Gastrocnemius medialis (tissue), 4 donors: ENCODE measurements at places on chromosomes 2 and 18. TPM values are rescaled to one million over a fixed set of nuclear protein-coding genes. Genes with fewer than 3 reads are reported as not detected.
A peak's percentile ranks its signal among the peaks of the same experiment; 100 is the strongest.

- H3K36me3 ChIP-seq: no peaks in the 10 kb centered on the region
- no peak for DNase-seq
- peak overlapping the region; percentile 99 for H3K27ac ChIP-seq
- H3K27me3 ChIP-seq: no peaks in the 10 kb centered on the region
- peak overlapping the region; percentile 2 for H3K4me3 ChIP-seq
Observed at GRCh38 chr18:9918016-9918680, 4.3 kb downstream of the VAPA start.

DNA sequence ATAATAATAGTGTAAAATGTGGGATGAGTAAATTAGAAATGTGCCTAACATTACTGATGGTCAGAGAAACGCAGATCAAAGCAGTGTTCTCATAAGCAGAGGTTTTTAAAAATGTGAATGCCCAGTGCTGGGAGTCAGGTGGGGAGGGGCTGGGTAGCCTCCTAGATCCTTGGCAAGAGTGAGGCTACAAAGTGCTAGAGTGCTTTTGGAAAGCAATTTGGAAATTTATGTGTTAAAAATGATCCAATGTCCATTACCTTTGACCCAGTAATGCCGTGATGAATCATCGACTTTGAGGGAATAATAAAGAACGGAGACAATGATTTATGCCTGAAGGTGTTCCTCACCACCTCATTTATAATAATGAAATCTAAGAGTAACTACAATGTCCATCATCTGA lies 44.9 kb upstream of the TWIST2 start:
- DNase-seq: no peak
- H3K4me1 ChIP-seq: no peaks in the 10 kb centered on the region
- no peak overlapping the region for H3K27ac ChIP-seq
- H3K36me3 ChIP-seq: no peaks in the 10 kb centered on the region
- no peak overlapping the region for H3K4me3 ChIP-seq

DNA sequence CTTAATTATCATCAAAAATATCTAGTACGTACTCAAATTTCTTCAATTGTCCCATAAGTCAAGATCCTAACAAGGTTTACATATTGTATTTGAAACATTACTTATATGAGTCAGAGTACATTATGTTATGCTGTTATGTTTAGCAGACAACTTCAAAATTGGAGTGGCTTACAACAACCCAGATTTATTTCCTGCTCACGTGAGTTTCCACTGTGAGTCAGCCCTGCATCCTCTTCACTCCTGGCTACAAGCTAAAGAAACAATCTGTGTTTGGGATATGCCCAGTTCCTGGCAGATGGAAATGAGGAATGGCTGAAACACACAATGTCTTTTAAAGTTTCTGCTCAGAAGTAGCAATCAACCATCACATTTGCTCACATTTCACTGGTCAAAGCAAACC lies 31.5 kb upstream of the TANC1 start:
- H3K4me3 ChIP-seq: no peak overlapping the region
- no peak for DNase-seq
- peak overlapping the region; percentile 46 for H3K27ac ChIP-seq

DNA sequence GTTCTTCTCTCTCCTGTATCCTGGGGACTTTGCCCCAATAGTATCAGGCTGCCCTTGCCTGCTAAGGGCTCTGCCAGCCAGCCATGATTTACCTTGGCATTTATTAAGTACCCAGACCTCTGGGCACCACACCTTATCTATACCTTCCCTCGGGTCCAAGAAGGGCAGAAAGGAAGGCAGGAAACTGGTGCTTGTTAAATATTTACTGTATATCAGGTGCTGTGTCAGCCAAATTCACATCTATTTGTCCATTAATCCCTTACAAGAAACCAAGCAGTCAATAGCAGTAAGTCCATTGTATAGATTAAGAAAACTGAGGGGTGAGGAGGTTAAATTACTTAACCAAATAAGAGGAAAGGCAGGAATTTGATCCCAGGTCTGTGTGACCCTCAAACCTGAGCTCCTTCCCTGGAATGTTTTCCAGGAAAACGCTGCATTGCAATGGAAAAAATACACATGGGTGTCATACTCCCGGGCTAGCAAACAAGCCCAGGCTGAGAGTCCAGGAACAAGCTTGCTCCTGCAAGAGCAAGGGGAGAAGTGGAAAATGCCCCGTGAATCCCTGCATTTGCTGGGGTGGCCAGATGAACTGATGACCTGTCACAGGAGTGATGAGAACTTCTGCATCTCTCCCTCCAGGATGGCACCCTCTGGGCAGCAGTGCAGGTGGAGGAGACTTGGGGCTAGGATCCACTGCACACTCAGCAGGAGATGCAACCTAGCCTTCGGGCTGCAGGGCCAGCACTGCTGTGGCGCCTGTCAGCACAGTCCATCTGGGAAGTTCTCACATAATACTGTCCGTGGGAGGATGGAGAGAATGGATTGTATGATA lies 30.4 kb downstream of the CIB4 start:
- H3K4me1 ChIP-seq: no peaks in the 10 kb centered on the region
- no peaks in the 10 kb centered on the region for H3K27me3 ChIP-seq
- H3K36me3 ChIP-seq: no peaks in the 10 kb centered on the region
- no peak for DNase-seq
- no peak overlapping the region for H3K27ac ChIP-seq

The CYP26B1 gene
- total RNA-seq: 1.8 TPM

- peaks cover 17% of the 10 kb centered on the region for H3K4me1 ChIP-seq
- peak within 1 kb of the TSS; percentile 57 for H3K4me3 ChIP-seq
- H3K27ac ChIP-seq: no peak within 1 kb of the TSS
- DNase-seq: no peak
Observed at GRCh38 chr2:27118525-27119329, at the start of gene CGREF1. CGREF1 (minus strand) TSS chr2:27119128; CDS start chr2:27104366, 14,762 bp downstream.

DNA sequence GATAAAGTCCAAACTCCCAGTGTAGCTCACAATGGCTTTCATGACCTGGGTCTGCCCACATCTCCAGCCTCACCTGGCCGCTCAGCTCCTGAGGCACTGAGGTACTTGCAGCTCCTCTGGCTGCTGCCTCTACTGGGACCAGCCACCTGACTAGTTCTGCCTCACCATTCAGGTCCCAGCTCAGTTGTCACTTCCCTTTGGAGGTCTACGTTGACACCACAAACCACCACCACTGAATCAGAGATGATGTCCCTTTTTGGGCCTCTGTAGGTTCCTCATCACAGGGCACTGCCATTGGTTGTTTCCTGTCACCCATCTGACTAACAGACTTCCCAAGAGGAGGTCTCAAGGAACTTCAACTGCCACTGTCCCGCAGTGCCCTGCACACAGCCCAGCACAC lies 21.2 kb downstream of the SPP2 start:
- no peaks in the 10 kb centered on the region for H3K4me1 ChIP-seq
- DNase-seq: no peak
- H3K4me3 ChIP-seq: no peak overlapping the region
- no peaks in the 10 kb centered on the region for H3K36me3 ChIP-seq

GRCh38 chr2:118490330-118490729 lies 357.1 kb downstream of the EN1 start:
- no peak for DNase-seq
- H3K4me3 ChIP-seq: no peak overlapping the region
- no peaks in the 10 kb centered on the region for H3K36me3 ChIP-seq
- H3K4me1 ChIP-seq: no peaks in the 10 kb centered on the region

DNA sequence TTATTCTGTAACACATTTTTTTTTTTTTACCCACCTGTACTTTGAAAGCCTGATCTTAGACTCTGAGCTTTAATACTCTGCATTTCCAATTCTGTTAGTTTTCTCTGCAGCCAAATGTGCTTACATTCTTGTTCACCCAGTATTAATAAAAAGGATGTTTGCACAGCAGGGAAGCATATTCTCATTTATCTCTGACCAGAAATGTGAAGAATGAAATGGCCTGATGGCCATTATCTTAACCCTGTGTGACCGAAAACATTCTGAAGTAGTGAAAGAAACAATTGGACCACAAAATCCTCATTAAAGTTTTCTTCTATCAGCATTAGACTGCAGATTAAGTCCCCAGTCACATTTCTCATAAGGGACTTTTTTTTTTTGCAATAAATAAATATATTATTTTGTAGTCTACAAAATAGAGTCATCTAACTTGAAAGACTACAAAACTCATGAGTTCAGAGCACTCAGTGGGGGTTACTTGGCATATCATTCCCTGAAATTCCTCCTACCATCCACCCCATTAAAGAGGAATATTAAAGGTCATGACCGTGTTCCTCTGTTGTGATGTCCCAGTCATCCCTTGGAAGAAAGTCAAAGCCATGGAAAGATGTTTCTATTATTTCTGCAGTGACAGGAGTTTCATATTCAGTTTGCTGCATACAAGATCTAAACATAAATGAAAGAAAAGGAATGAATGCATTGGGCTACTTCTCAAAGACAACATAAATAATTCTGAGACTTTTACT lies 364.4 kb downstream of the RND3 start:
- no peak for DNase-seq
- H3K4me1 ChIP-seq: no peaks in the 10 kb centered on the region
- no peak overlapping the region for H3K27ac ChIP-seq
- H3K36me3 ChIP-seq: no peaks in the 10 kb centered on the region
- H3K4me3 ChIP-seq: no peak overlapping the region
- H3K27me3 ChIP-seq: no peaks in the 10 kb centered on the region

The BUB1 gene
- total RNA-seq: 0.59 TPM

DNA sequence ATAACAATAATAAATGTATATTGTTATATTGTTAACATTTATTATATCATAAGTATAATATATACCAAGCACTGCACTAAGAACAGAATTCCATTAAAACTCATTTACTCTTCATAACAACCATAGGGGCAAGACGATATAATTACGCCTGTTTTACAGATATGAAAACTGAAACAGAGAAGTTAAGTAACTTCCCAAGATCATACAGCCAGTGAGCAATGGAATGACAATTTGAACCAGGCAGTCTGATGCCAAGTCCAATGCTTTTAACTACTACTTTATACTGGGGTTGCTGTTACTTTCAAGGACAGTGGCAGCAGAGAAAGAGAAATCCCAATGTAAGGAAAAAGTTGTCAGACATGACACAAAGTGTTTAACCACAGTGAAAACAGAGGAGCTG lies 338.8 kb upstream of the ID2 start:
- no peak overlapping the region for H3K27ac ChIP-seq
- DNase-seq: no peak
- no peaks in the 10 kb centered on the region for H3K4me1 ChIP-seq
- H3K4me3 ChIP-seq: no peak overlapping the region
- no peaks in the 10 kb centered on the region for H3K36me3 ChIP-seq

DNA sequence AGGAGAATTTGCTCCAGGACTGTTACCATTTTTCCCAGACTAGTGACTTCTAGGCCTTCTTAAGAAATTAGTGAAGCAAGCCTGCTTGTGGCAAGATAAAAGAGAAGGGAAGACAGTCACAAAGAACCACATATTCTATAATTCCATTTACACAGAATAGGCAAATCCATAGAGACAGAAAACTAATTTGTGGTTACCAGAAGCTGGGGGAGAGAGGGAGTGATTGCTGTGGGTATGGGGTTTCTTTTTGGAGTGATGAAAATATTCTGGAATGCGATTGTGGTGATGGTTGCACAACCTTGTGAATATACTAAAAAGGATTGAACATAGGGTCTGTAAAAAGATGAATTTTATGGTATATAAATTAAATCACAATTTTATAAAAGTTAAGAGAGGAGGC lies 37.5 kb upstream of the SIX2 start:
- H3K4me3 ChIP-seq: no peak overlapping the region
- no peak overlapping the region for H3K27ac ChIP-seq
- H3K27me3 ChIP-seq: no peaks in the 10 kb centered on the region
- H3K36me3 ChIP-seq: no peaks in the 10 kb centered on the region
- no peaks in the 10 kb centered on the region for H3K4me1 ChIP-seq

- H3K36me3 ChIP-seq: no peaks in the 10 kb centered on the region
- H3K27ac ChIP-seq: no peak overlapping the region
- H3K27me3 ChIP-seq: no peaks in the 10 kb centered on the region
- H3K4me1 ChIP-seq: no peaks in the 10 kb centered on the region
- no peak overlapping the region for H3K4me3 ChIP-seq
- no peak for DNase-seq
Observed at GRCh38 chr2:62065243-62065642, 130.7 kb upstream of the B3GNT2 start.

GRCh38 chr2:71226096-71226964 lies 573 bp downstream of the PAIP2B start:
- peak; percentile 20 for DNase-seq
- no peaks in the 10 kb centered on the region for H3K27me3 ChIP-seq
- H3K36me3 ChIP-seq: no peaks in the 10 kb centered on the region
- peaks cover 19% of the 10 kb centered on the region for H3K4me1 ChIP-seq
- peak overlapping the region; percentile 87 for H3K4me3 ChIP-seq

The TRABD2A gene
- 0.68 TPM for total RNA-seq

DNA sequence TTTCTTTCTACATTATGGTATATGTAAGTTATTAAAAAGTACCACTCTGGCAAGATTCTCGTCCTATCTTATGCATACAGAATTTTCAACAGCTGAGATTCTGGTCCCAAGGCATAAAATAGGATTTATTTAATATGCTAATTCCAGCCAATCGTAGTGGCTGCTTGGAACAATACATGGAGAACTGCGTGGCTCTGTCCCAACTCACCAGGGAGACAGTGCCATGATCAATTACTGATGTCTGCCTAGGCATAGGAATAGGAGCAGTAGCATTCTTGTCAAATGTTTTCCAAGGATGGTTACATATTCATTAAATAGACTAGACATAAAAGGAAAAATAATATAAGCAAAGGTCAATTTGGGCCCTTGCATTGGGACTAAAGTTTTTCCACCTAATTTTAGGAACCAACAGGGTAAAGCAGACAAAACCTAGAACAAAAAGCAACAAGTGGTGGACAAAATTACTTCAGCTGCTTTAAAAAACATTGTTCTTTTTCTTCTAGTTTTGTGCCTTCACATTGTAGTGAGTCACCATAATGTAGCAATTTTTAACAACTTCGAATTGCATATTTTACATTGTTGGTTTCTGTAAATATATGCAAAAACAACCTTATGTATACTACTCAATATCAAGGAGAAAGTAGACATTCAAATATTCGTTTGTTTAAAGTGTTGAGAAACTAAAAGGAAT lies 232.8 kb upstream of the ATP5MC3 start:
- DNase-seq: no peak
- H3K27ac ChIP-seq: no peak overlapping the region
- H3K36me3 ChIP-seq: no peaks in the 10 kb centered on the region
- H3K4me3 ChIP-seq: no peak overlapping the region
- no peaks in the 10 kb centered on the region for H3K4me1 ChIP-seq
- no peaks in the 10 kb centered on the region for H3K27me3 ChIP-seq
